ENCODE measurements at places on chromosomes 7 and 10.

DNA sequence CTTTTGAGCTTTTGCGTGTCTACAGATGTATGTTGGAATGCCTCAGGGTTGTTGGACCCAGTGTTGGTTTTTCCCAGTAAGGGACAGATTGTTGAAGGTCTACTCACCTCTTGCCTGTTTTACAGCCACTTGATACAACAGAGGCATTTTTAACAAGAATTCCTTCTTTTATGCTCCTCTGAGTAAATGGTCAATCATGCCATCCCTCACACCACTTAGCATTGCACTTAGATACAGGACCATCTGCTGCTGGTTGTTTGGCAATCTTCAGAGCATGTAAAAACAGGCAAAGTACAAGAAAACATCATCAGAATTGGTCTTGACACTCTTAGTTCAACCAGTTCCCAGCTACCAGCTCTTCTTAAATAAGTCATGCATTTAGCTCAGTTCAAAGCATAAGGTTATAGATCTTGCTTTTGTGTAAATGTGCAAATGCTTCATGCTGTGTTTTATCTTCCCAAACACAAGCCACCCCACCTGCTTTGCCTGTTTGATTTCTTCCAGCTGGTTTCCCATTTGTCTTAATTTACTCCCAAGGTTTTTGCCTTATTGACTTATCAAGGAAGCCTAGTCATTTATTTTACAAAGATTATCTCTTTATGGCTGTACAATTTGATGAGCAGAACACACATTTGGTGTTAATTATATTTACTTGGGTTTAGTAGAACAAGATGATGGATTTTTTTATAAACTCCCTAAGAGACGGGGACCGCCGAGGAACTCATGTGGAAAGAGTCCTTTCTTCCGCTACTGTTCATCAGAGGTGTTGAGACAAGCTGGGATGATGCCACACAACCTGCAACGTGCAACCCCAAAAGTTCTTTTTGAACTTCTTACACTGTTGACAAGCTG is 136.6 kb downstream of the AHR start:
- no peak for DNase-seq

GRCh38 chr7:77455321-77455720 is 39.2 kb upstream of the GSAP start:
- DNase-seq = peak; percentile 52

GRCh38 chr7:94632338-94633013 is 23.5 kb downstream of the SGCE start:
- peak; percentile 46 for DNase-seq

- DNase-seq = no peak
Observed at GRCh38 chr7:25496476-25497368, 268.4 kb upstream of the NPVF start.

DNA sequence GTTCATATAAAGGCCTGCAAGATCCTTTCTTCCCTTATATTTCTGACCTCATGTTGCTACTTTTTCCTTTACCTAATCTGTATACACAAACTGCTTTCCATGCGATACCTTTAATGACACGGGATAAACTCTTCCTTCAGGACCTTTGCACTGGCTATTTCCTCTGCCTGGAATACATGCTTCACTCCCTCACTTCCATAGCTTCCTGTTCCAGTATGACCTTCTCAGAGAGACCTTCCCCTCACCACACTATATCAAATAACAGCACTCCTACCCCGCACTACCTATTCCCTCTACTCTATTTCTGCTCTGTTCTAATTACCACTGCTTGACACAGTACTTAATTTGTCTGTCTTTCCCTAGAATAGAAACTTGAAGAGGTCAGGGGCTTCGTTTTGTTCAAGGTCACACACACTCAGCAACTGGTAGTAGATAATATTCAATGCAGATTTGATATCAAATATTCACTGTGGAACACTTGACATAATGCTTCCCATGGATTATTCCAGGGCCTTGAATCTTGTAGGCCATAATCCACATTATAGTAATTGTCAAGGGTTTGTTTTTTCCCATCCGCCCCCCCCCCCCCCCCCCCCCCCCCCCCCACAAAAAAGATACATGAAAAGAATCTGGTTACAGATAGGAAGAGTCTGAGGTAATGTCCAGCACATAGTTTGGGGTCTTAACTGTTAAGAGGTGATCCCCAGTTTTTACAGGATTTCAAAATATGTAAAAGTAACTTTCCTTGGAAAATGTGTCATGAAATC is 11.1 kb downstream of the SYPL1 start:
- DNase-seq = no peak

GRCh38 chr7:76327610-76328009 is 25.1 kb downstream of the HSPB1 start:
- no peak for DNase-seq

GRCh38 chr7:104979167-104979841 is 34.7 kb upstream of the KMT2E start:
- DNase-seq = no peak

GRCh38 chr7:102107474-102108104 is 179.1 kb upstream of the SH2B2 start:
- DNase-seq = no peak

- DNase-seq = no peak
Observed at GRCh38 chr7:19262826-19263225, 117.6 kb upstream of the FERD3L start.

DNA sequence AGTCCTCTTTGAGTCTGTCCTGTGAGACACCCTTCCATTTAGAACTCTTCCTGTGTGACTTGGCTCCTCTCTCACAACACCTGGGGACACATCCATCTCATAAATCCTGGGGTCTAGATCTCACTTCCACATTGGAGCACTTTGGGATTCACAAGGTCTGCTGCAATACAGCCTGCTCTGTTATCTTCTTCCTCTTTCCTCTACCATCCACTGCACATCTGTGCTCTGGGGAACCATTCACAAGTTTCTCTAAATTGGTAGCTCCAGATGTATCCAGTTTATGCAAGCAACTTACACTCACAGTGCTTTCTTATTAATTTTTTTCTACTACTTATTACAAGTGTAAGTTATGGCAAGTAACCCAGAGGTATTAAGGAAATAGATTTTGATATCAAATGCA is 5.5 kb upstream of the FIGNL1 start:
- DNase-seq = no peak
